ENCODE measurements at places on chromosomes 16 and 17.
A peak's percentile ranks its signal among the peaks of the same experiment; 100 is the strongest.

DNA sequence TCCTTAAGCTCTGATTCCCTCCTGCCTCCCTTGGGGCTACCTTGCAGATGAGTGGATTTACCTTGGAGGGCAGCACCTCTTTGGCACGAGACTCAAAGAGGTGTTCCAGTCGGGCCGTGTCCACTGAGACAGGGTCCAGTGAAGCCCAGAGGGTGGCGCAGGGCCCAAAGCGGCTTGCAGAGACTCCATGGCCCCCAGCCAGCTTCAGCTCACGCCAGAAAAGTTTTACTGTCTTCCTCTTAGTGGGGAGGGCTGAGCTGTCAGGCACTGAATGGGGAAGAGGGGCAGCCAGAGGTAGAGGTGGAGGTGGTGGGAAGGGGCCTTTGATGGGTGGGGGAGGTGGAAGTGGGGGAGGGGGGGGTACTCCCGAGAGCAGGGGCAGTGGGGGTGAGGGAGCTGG, 6.7 kb downstream of the TMEM208 start:
- DNase-seq, result no peak

DNA sequence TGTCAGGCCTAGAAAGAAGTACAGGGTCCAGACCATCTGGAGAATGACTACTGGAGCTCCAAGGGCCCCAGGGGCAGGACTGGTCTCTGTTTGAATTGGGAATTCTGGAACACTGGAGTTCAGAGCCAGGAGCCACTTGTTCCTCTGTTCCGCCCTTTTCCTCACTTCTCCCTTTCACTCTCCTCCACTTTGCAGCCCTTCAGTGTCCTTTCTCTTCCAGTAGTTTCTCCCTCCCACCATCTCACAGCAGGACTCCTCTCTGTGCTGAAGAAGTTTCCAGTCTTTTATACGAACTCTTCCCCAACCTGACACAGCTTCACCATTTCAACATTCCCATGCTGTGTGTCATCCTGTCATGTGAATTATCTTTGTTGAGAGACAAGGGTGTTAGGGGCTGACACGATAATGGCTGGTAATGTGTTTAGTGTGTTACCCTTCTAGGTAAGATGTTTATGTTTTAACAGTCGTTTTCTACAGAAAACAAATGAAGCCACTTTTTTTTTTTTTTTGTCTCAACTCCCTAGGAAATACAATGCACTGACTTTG, 180.3 kb upstream of the MYOCD start:
- no peak for DNase-seq

DNA sequence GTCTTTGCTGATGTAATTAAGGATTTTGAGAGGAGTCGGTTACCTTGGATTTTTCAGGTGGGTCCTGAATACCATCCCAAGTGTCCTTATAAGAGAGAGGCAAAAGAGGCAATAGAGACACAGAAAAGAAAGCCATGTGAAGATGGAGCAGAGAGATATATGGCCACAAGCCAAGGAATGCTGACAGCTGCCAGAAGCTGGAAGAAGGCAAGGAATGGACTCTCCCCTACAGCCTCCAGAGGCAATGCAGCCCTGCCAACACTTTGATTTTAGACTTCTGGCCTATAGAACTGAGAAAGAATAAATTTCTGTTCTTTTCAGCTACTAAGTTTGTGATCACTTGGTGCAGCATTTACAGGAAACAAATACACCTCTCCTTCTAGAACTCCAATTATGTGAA, 8.2 kb upstream of the RNFT1 start:
- no peak for DNase-seq

- DNase-seq, result no peak
Measured at GRCh38 chr17:10261098-10261497, 62.7 kb upstream of the GAS7 start.

GRCh38 chr16:69861292-69862030, 89.7 kb upstream of the CLEC18A start:
- no peak for DNase-seq

DNA sequence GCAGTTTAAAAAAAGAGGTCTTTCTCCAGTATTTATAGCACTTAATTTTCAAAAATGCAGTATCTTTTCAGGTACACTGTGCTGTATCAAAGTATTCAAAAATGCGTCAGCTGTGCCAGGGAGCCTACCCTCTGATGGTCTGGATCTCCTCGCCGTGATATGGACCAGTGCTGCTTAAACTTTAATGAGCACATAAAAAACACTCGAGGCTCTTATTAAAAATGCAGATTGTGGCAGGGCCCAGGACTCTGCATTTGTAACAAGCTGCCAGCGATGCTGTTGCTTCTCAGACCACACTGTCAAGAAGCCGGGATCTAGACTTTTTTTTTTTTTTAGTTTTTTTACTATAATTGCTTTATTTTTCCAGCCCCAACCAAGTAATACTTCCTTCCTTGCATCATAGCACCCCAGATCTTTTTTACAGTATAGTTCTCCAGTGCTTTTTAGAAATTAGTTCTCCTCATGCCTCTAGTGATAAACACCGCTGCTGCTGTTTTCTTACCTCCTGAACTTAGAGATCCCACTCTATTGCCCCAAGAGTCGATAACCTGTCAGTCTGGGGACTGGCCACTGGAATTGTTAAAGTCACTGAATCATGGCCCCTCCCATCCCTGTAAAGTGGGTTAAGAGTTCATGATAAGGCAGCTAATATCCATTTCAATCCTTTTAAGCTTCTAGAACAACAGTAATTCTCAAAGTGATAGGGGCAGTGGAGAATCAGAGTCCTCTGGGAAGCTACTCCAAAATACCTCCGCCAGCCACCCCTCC, 1.6 kb upstream of the SMARCD2 start:
- no peak for DNase-seq

DNA sequence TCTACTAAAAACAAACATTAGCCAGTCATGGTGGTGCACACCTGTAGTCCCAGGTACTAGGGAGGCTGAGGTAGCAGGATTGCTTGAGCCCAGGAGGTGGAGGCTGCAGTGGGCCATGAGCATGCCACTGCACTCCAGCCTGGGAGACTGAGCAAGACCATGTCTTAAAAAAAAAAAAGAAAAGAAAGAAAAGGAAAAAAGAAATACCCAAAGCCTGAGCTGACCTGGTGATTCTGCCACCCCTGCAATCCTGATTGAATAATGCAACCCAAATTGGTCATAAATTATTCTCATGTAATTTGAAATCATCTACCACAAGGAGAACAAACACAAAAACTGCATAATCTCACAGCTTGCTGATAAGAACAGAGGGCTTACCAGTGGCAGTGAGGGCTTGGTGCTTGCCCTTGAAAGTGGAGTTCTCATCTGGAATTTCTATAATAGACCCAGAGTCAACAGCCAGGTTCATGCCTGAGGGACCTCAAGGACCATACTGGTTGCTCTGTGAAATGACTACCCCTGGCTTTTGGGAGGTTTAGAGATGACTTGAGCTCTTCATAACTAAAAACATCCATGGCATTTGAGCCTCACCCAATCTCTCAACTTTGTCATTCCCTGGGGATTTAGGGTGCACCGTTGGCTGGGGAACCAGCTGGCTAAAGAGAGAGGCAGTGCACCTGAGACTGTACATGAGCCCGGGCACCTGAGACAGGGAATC, 35.4 kb upstream of the TMC5 start:
- DNase-seq, result no peak

GRCh38 chr17:2856727-2857126, 60.5 kb downstream of the RAP1GAP2 start:
- no peak for DNase-seq

DNA sequence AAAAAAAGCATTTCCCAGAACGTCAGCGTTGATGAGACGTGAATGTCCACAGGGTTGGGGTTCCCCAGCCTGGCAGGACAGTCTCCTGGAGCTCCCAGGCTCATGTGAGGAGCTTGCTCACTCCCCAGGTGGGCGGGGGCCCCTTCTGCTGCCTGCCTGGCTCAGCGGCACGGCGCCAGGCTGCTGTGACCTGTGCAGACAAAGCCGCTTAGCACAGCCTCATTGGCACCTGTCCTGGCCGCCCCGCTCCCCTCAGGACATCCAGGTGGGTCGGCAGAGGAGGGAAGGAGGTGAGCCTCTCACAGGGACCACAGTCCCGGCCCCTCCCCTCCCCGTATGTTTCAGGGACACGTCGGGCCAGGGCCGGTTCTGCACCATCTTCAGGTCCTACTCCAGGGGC, 12.9 kb upstream of the WFIKKN1 start:
- DNase-seq, result no peak

DNA sequence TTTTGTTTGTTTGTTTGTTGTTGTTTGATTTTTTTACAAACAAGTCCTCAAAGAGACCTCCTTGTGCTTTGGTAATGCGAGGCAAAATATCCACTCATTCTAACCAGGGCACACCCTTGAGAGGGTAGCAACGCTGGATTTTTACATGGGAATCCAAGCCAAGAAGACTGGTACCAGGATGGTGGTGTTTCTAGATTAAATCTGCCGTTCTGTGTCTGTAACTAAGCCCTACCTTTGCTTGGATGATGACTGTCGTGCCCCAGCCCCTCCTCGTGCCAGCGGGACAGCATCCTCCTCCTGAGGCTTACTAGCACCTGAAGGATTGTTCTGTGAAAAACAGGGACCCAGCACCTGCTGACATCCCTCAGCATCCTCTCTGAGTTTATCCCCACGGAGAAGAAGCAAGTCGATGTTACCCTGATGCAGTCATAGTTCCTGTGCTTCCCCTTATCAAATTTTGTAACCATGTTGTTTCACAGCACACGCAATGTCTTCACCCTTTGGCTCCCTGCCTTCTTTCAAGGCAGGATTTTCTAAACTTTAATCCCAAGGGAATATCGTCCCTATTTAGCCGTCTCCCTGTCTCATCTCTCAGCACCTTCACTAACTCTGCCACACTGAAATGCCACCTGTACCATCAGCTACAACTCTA, 5.1 kb upstream of the HSBP1 start:
- DNase-seq, result no peak

GRCh38 chr17:40075201-40075941, 12.6 kb downstream of the THRA start:
- DNase-seq, result peak; percentile 78

- no peak for DNase-seq
Measured at GRCh38 chr17:607361-608147, 107.1 kb downstream of the VPS53 start.

GRCh38 chr17:55433029-55433628, 11.5 kb upstream of the MMD start:
- DNase-seq, result peak; percentile 24

DNA sequence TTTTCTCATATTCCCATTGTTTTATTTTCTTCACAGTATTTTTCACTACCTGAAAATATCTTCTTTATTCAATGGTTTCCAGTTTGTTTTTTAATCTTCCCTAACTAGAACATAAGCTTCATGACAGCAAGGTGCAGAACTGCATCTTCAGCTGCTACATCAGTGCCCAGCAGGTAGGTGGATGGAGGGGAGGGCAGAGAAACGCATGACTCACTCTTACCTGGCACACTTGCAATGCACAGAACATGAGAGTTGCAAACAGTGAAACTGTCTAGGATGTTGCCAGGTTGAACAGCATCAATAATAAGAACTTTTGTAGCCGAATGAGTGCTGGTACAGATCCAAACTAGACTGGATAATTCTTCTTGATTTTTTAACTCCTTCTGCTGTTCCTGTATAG, 127.1 kb downstream of the SPAG9 start:
- DNase-seq, result no peak

GRCh38 chr16:56261656-56262055, 70.4 kb downstream of the GNAO1 start:
- no peak for DNase-seq

DNA sequence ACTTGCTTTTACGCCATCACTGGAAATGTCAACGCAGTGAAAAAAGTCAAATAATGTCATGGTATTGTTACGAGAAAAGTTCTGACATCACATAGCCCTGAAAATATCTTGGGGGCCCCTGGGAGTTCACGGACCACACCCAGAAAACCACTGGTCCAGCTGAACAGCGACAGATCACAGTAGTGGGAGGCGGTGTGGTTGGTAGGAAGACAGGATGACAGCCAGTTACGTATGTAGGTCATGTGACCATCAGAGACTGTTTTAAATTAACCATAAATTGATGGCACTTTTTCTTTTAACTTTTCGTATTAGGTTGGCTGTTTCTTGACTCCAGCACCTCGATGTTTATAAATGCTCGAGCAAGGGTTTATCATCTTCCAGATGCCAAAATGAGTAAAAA, 11.9 kb downstream of the ERCC4 start:
- DNase-seq, result no peak

DNA sequence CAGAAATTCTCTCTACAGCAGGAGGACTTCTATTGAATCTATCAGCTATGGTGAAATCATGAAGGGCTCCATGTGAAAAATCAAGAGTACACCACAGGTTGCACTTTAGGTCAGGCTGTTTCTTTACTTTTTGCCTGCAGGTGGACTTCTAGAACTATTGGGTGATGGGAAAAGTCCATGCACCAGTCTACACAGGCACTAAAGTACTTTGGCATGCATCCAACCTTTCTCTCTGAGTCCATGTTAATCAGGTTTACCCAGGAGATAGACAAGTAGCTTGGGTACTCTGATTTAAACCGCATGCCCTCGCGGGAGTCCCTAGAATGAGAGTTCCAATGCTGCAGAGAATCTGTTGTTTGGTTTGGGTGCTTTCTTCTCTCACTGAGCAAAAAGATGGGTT, 9.1 kb upstream of the ANKFN1 start:
- no peak for DNase-seq

- DNase-seq, result no peak
Measured at GRCh38 chr17:44038604-44039011, 23.8 kb upstream of the TMEM101 start.

- peak; percentile 58 for DNase-seq
Measured at GRCh38 chr17:40086150-40087044, 14.0 kb downstream of the NR1D1 start.

- DNase-seq, result no peak
Measured at GRCh38 chr17:72110942-72111318, 9.9 kb upstream of the SOX9 start.

GRCh38 chr16:60073376-60073775, 1339.3 kb upstream of the GOT2 start:
- no peak for DNase-seq

- no peak for DNase-seq
Measured at GRCh38 chr17:1447052-1447451, 9.0 kb downstream of the CRK start.

DNA sequence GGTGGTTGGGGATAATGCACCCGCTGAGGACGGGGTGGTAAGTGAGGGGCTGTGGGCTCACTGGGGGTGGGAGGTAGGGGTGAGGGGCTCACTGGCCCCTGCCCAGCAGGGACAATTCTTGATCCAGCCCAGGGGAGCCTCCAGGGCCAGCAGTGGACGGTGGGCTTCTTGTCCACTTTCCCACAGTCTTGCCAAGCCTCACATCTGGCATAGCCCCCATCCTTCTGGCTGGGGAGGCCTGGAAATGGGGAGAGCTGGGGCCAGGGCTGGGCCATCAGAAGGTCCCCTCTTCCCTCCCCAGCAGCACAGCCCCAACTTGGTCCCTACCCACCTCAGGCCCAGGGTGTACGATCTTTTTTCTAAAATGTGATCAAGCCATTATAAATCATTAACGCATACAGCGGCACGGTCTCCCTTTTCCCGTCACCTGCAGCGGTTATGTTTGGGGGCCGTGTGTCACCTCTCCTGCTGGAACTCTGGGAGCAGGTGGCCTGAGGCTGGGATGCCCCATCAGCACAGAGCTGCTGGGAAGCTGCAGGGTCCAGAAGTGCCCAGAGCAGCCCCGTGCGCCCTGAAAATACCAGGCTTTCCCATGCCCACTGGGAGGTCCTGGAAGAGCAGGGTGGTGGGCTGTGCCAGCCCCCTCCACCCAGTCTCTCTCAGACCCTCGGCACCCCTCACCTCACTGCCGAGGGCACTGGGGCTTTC, 7.2 kb upstream of the SETD6 start:
- no peak for DNase-seq
